ENCODE measurements at places on chromosomes 5 and 9.

DNA sequence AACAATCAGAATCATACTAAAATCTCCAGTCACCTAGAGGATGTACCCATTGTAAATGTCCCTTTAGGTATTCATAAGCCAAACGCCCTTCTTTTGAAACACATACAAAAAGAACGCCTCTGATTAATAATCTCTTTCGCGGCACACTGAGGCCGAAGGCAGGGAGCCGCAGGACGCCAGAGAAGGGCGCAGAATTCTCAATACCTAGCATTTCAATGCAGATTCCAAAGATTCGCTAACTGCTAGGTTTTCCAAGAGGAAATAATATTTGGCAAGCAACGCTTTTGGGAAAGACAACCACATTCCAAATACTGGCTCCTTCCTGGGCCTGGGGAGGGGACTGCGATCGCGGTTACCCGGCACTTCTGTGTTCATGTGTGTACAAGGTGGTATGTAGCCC, 203.3 kb downstream of the MEF2C start:
- no peak for DNase-seq

- no peak for DNase-seq
Observed at GRCh38 chr5:157486861-157487260, 26.8 kb downstream of the NIPAL4 start.

DNA sequence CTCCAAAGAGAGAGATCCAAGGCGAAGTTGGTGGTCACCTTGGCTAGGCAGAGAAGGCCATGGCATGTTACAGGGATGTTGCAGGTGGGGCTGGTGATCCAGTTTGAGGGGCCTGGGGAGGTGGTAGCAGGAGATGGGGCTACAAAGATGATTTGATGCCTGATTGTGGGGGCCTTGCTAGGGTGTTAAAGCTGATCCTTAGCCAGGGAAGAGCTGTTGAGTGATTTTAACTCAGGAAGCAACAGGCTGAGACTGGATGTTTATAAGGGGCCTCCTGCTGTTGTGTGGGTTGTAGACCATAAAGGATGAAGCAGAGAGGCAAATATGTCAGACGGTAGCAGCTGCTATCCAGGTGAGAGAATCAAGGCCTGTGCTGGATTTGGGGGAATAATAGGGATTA, 19.0 kb upstream of the SMAD5 start:
- no peak for DNase-seq

DNA sequence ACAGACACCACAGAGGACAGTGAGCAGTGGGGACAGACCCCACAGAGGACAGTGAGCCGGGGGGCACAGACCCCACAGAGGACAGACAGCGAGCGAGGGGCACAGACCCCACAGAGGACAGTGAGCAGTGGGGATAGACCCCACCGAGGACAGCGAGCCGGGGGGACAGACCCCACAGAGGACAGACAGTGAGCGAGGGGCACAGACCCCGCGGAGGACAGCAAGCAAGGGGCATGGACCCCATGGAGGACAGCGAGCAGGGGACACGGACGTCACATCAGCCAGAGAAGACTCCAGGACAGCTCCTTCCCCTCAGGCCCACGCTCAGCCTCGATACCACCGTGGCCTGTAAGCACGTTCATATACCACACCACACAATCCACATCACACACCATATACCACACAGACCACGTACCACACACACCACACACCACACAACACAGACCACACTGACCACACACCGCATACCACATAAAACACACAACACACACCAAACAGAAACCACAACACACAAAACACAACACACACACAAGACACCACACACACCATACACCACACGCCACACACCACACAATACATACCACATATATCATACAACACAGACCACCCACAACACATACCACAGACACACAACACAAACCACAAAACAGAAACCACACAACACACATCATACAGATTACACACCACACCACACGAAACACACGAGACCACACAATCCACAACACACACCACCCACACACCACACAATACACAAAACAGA, 5.2 kb upstream of the ZDHHC11 start:
- DNase-seq = peak; percentile 32

GRCh38 chr5:10661401-10661800, 97.5 kb downstream of the ANKRD33B start:
- DNase-seq = no peak

- no peak for DNase-seq
Observed at GRCh38 chr9:130042406-130042884, 544 bp downstream of the FNBP1 start.

DNA sequence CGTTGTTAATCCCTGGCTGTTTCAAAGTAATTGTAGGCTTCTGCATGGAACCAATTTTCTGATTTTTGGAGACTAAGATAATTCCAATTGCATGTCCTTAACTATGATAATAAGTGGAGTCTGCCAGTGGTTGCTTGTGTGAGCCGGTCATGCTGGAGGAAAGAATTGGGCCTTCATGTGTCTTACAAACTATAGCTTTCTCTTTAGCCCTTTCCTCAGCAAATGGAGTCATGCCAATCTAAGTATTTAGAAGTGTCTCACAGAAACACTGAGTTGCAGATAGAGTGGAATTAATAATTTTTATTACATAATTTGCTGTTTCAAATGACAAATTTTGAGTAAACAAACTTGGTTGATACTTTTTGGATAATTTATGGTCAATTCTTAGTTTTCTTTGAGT, 200.4 kb downstream of the FBXL7 start:
- DNase-seq = no peak

DNA sequence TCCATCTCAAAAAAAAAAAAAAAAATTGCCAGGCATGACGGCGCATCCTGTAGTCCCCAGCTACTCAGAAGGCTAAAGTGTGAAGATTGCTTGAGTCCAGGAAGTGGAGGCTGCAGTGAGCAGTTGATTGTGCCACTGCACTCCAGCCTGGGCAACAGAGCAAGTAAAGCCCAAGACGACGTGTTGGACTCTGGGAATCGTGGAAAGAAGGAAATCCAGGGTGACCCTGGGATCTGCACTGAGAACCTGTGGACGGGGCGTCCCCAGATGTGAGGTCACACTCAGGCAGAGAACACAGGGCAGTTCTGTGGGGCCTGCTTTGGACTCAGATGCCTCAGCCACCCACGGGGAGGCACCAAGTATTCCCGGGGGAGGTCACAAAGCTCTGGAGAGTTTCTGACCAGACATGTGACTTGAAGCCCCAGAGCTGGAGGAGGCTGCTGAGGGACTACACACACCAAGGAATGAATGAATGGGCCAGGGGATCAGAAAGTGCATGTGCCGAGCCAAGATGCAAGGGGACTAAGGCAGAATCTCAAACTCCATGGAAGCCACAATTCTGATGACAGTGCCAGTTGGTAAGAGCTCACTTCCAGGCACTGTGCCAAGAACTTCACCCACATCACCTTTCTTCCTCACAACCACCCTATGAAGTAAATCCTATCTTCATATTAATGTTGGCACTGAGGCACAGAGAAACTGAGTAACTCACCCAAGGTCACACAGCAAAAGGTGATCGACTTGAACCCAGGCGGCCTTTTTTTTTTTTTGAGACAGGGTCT, 12.9 kb downstream of the DYNC2I2 start:
- no peak for DNase-seq

DNA sequence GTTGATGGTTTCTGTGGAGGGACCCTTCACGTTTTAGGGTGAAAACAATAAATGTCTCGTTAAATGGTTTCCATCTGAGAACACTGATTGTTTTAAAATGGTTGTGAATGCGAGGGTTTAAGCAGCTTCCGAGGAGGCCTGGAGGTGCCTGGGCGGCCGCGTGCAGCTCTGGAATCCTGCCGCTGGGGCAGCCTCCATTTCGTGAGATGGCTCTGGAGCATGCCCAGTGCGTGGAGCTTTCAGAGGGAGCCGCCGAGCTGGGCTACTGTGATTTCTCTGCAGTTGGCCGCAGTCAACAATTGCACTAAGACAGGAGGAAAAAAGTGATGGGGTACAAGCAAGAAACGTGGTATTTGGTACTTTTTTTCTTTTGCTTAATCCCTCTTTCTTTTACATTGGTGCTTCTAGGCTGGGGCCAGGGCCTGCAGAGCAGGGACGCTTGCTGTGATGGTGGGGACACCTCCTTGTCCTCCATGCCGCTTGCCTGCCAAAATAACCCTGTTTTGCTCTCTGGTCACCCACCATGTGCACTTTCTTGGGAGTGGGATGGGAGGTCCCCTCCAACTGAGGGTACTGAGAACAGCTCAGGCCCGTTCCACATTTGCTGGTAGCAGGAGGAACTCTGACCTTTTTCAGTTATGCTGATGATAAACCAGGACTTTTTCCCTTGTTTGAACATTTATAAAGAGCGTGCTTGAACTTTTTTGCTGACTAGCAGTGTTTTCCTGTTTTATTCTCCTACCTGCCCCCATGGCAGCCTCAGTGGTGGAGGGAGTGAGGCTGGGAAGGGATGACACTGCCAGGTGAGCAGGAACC, 47.1 kb downstream of the EHMT1 start:
- DNase-seq = no peak

- no peak for DNase-seq
Observed at GRCh38 chr9:114170771-114171461, 15.6 kb downstream of the COL27A1 start.

DNA sequence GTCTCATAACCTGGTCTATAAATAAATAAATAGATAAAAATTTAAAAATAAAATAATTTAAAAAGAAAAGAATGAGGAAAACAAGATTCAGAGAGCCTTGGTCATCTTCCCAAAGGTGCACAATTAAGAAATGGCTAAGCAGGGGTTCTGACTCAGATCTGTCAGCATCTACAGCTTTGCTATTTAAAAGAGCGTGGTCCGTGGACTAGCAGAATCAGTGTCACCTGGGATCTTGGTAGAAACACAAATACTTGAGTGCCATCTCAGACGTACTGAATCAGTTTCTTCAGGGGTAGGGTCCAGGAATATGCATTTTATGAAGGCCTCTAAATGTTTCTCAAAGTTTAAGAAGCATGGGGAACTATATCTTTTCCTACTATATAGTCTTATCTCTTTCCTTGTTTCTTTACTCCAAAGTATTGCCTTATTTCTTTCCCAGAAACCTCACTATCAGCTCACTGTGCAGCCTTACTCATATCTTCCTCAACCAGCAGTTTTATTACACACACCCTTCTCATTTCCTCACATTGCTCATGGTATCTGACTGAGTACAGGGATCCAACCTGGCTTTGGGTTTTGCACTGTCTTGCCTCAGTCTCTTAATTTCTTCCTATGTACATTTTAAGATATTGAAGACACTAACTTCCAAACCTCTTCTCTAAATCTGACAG, 58.6 kb downstream of the TMC1 start:
- DNase-seq = no peak

DNA sequence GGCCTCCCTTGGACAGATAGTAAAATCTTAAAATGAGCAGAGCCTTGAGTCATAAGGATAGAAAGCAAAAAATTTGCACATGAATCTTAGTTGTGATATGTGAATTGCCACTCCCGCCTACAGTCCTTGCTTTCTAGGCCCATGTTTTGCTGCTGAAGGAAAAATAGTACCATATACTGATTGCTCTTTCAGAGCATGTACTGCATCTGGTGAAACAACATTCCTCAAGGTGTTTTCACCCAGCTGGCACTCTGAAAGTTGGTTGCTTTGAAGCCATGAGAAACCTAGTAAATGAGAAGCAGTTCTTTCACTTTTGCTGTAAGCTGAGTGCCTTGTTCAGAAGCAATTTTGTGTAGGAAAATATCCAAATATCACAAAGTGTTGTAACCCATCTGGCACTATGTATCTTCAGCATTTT, 10.3 kb downstream of the CDC37L1 start:
- DNase-seq = no peak

DNA sequence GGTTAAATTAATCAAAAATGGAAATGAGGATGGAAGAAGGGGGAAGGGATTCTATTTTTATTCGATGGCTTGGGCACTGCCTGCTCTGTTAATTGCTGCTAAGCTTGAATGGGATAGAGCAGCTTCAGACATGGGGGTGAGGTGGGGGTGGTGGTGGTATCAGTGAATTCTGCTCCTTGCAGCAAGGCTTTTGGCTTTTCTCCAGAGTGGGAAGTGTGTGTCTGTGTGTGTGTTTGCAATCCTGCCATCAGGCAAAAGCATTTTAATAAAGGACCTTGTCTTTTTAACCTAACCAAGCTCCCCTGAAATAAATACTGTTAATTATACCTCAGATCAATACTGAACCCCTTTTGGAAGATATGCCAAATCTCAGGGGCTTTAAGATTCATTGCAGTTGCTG, 110.9 kb upstream of the GPR151 start:
- no peak for DNase-seq

DNA sequence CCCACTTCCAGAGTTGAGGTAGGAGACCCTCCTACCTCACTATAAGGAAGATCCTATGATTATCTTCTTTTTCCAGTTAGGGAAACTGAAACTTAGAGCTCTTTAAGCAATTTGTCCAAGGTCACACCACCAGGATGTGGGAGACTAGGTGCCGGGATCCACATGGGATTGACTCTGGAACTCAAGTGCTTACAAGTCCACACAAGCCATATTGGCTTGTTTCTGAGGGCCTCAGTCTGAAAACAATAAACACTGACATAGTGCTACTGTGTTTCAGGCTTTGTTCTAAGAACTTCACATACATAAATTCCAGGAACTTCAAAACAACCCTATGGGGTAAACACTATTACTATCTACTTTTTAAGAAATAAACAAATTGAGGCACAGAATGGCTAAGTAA, 481.3 kb downstream of the ZSWIM6 start:
- no peak for DNase-seq

DNA sequence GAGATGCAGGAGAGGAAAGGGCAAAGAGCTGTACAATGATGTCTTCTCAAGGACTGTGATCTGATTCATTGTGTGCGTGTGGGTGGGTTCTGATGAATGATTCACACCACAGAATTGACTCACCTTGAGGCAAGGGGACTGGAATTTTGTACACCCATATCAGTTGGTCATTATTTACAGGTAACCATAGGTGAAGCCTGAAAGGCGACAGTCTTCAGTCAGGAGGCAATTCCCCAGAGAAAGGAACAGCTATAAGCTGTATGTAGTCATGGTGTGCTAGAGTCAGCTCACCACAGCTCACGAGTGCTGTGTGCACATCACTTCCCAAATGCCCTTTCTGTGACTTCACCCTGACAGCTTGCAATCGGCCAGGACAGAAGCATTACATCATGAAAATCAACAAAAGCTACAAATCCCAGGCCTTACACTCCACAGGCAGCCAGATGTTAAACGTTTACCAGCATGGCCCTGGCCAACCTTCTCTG, 87.6 kb upstream of the RPS23 start:
- no peak for DNase-seq

- DNase-seq = no peak
Observed at GRCh38 chr5:142627383-142628217, 58.3 kb downstream of the FGF1 start.

GRCh38 chr9:72137697-72138365, 11.4 kb upstream of the GDA start:
- no peak for DNase-seq

GRCh38 chr5:170159101-170159698, 53.5 kb downstream of the FOXI1 start:
- DNase-seq = no peak

GRCh38 chr5:53568401-53568800, 8.0 kb downstream of the NDUFS4 start:
- DNase-seq = no peak
